ENCODE measurements at places on chromosomes 4 and X. TPM values are rescaled to one million over a fixed set of nuclear protein-coding genes. Genes with fewer than 3 reads are reported as not detected.

- DNase-seq = no peak
Measured at GRCh38 chr4:52657618-52658501, 1.2 kb downstream of the USP46 start.

DNA sequence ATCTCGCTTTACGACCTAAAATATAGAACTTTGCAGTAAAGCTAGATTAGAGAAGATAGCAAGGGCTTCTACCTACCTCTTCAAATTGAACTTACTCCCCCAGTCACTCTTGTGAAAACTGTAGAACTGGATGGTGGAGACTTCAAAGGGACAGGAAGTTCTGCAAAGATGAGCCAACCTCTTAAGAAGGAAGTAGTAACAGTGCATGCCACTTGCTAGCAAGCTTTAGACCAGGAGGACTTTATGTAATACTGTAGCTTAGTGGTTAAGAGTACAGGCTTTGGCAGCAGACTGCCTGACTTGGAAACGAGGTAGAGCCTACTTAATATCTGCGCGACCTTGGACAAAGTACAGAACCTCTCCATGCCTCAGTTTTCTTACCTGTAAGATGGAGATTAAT is 27.5 kb upstream of the VBP1 start:
- DNase-seq = no peak

TBC1D8B gene
- total RNA-seq = 12.1 TPM

CHRNA9 gene
- 2.8 TPM for total RNA-seq

SOWAHB gene
- total RNA-seq = 6.8 TPM
